NCI-H1048 (cell line): ENCODE measurements at places on chromosomes 6 and 20.

DNA sequence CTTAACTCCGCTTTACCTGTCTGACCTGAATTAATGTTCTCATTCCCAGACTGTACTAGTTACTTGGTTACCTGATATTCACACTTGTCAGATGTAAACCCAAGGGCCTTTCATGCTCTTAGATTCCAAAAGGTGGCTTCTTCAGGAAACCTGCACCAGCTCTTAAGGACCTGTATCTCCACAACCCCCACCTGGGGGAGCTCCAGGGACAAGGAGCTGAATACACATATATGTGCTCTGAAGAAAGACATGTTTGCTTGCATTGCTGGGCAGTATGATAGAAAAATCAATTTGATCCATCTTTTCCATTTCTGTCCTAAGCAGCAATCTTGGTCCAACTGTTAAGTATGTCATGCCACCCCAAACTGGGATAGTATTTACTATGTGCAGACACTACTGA is 64.8 kb upstream of the POU3F2 start:
- DNase-seq, result no peak

DNA sequence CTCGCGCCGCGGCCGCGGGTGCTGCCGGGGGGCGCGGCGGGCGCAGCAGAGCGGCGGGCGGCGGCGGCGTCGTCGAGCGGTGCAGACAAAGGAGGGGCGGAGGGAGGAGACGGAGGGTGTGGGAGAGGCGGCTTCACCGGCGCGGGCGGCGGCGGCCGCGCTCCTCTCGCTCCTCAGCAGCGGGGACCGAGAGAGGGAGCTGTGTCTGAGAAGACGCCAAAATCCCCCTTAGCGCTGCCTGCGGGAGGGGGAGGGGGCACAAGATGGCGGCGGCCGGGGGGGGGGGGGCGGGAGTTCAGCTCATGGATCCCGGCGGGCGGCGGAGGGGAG is 296 bp downstream of the ADNP start:
- no peak for DNase-seq

DNA sequence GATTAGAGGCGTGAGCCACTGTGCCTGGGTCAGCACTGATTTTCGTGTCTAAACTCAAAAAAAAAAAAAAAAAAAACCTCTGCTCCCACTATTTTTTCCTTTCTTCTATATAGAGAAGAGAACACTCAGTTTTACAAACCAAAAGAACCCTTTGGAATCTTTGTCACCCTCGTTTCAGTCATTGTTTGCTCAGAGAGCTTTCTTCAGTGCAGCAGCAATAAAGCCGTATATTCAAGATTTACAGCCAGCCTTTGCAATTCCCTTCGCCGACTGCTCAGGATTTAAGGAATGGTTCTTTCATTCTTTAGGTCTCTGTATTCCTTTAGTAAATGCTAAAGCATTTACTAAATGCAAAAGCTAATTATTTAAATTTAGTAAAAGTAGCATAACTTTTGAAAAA is 20.1 kb downstream of the RIOK1 start:
- DNase-seq, result no peak

DNA sequence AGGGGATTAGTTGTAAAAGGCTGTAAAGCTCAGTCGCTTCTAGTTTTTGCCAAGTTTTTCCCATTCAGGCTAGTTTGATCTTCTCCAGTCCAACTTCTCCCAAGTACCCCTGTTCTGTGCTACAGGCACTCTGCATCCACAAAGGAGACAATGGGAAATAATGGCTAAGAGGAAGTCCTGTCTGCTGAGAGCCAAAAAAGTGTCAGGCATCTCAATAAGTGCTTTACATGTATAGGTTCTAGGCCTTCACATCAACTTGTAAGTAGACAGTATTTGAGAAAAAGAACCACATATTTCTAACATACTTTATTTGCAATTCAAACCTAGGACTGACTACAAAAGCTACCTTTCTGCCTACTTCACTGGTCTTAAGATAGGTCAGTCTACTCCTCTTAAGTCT is 4.9 kb downstream of the HTR1B start:
- no peak for DNase-seq

DNA sequence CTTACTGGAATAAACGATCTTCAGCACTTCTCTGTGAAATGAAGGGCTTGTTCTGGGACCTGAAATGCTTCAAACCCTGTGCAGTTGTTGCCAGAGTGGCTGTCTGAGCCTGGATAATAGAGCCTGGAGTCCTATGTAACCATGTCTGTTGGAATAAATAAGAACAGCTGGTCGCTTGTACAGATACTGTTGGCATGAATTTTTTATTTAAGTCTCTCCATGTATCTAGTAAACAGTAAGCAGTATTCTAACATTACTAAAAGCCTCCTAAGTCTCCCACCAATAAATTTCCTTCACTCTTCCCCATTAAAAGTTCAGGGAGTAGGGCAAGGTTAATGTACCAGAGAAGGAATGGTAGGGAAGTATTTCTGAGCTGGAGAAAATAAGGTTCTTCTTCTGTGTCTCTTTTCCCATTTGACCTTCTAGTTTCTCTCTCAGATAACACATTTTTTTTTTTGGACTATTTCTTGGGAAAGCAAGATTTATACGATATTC is 227.5 kb downstream of the PRL start:
- no peak for DNase-seq

GRCh38 chr6:34360556-34360955 is 31.9 kb downstream of the NUDT3 start:
- no peak for DNase-seq
